GM12892 (cell line): ENCODE measurements at places on chromosomes 7 and 10.
A peak's percentile ranks its signal among the peaks of the same experiment; 100 is the strongest.

- DNase-seq: no peak
Observed at GRCh38 chr10:5570979-5571810, 46.4 kb downstream of the CALML3 start.

DNA sequence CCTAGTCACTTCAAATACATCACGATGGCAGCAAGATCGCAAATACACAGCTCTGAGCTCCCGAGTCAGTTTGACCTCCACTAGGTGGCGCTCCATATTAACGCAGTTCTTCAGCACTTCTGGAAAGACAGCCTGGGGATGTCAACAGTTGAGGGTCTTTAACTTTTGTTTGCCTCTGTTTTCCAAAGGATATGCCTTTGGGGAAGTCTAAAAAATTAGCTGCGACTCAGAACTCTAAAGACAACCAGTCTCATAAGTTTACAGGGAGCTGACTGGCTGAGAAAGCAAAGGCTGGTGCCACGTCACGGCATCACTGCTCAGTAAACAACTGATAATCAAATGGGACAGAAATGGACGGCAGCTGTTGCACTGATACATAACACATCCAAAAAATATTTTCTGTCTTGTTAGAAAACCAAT, 458.8 kb downstream of the SORCS1 start:
- DNase-seq: peak; percentile 16

- DNase-seq: no peak
Observed at GRCh38 chr10:15864419-15864818, 4.1 kb upstream of the MINDY3 start.

GRCh38 chr10:62545160-62546066, 171.2 kb downstream of the ZNF365 start:
- no peak for DNase-seq

- no peak for DNase-seq
Observed at GRCh38 chr10:110764793-110765512, 106.8 kb upstream of the PDCD4 start.

- peak; percentile 45 for DNase-seq
Observed at GRCh38 chr7:140656548-140657515, 15.9 kb upstream of the ADCK2 start.

- DNase-seq: no peak
Observed at GRCh38 chr7:35593899-35594298, 101.0 kb downstream of the HERPUD2 start.
